ENCODE measurements at places on chromosomes 5 and 9.

- DNase-seq, result no peak
Measured at GRCh38 chr9:133943036-133943780, 48.9 kb downstream of the VAV2 start.

GRCh38 chr9:13364271-13365000, 84.9 kb upstream of the MPDZ start:
- DNase-seq, result no peak

- DNase-seq, result no peak
Measured at GRCh38 chr5:133742431-133742988, 130.2 kb upstream of the FSTL4 start.

DNA sequence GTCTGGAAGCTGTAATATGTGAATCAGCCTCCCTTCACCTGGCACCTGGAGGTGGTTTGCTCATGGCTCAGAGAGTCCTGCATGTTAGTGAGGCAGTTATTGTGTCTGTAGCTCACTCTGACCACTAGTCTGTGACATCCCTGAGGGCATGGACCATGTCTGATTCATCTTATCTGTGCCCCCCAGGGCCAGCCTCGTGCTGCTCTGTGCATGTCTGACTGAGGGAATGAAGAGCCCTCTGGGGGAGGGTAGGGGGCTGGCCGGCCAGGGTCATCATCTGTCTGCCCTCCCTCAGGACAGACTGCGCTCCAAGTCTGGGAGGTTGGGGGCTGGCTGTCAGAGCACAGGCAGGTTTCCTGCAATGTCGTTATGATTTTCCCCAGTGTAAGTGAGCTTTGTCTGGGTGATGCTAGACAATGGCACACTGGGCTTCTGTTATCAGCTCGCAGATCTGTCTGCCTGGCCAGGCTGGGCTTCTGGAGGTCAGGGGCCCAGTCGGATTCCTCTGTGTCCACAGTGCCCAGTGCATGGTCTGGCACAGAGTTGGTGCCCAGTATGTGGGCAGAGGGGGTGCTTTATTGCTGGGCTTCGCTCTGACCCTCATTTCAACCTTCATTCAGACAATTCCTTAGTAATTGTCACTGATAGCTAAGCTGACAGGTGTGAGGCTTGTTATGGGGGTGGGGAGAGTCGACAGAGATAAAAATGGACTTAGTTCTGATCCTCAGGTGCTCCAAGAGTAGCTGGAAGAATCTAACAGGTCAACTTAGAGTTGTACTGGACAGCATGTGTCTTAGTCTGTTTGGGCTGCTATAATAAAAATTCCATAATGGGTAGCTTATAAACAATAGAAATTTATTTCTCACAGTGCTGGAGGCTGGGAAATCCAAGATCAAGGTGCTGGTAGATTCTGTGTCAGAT, 85.7 kb upstream of the SHB start:
- DNase-seq, result no peak

- peak; percentile 24 for DNase-seq
Measured at GRCh38 chr5:102153003-102153759, 142.9 kb downstream of the SLCO4C1 start.

DNA sequence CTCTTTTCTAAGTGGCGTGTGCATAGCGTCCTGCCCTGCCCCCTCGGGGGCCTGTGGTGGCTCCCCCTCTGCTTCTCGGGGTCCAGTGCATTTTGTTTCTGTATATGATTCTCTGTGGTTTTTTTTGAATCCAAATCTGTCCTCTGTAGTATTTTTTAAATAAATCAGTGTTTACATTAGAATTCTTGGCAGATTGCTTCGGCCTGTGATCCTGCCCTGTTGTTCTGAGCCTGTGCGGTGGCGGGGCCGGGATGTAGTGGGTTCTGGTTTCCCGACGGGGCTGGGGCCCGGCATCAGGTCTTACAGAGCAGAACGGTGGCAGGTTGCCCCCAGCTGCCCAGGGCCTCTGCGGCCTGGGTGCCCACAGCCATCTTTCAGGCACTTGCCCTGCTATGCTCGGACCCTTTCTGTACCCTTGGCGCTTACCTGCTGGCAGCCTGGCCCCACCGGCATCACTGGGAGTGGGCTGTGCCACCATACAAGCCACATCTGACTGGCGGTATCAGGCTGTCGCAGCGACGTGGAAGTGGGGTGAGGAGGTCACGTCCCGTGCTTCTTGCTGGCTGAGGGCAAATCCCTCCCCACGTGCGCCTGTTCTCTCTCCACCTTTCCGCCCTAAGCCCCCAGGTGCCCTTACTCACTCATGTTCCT, 9.0 kb downstream of the QRFP start:
- no peak for DNase-seq

DNA sequence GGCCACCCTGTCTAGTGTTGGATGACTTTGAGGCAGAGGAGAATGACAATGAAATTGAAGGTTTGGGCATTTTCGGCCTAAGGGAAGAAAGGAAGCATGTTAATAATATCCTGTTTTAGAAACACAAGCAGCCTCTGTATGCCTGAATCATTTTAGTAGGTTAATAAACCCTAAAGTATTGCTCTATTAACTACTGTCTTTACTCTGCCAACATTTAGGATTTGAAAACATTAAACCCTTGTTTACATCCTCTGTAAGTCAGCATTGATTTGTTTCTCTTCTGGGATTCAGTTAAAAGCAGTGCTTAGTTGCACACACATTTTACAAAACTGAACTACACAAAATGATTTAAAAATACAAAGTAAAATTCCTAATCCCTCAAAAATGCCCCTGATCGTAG, 358.9 kb downstream of the ARRDC3 start:
- no peak for DNase-seq

GRCh38 chr5:8058616-8059190, 189.8 kb downstream of the MTRR start:
- DNase-seq, result no peak

DNA sequence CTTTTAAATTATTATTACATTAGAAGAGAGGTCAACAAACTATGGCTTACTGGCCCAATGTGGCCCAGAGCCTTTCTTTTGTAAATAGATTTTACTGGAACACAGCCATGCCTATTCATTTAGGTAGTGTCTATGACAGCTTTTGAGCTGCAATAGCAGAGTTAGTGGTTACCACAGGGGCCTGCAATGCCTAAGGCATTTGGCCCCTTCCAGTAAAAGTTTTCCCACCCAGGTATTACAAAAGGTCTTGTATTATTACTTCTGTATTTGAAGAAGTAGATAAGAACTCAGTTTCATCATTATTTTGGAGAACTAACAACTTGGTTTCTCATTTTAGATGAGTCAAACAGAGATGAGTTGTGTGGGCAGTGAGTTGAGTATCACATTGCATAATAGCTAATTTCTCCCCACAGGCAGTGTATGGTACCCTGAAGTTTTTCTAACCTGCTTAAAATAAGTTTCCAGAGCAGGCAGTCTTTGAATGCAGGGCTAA, 9.5 kb downstream of the MTRR start:
- no peak for DNase-seq
